ENCODE measurements at places on chromosomes 7 and 10. TPM values are rescaled to one million over a fixed set of nuclear protein-coding genes. Genes with fewer than 3 reads are reported as not detected.

MMRN2 gene
- total RNA-seq, result 1.0 TPM

IFIT1 gene
- total RNA-seq, result 4.7 TPM

MKX gene
- total RNA-seq, result not detected

TAS2R38 gene
- not detected for total RNA-seq
